NCI-H2081 (cell line): ENCODE measurements at places on chromosomes 5 and 9.
A peak's percentile ranks its signal among the peaks of the same experiment; 100 is the strongest.

DNA sequence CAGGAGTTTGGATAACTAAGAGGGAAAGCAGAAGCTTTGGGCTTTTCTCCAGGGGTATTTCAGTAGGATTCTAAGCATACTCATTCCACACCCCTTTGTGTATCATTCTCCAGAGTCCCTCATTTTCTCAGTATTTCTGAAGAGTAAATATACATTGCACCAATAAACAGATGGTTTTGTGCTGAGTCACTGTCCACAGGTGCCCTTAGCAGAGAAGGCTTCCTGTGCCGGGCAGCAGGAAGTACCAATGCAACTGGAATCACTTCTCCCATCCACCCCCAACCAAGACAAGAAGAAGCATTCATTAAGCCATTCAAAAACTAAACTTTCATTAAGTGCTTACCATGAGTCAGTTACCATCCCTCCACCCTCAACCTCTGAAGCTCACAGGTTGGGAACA, 3.6 kb upstream of the CCNJL start:
- peak; percentile 44 for DNase-seq

DNA sequence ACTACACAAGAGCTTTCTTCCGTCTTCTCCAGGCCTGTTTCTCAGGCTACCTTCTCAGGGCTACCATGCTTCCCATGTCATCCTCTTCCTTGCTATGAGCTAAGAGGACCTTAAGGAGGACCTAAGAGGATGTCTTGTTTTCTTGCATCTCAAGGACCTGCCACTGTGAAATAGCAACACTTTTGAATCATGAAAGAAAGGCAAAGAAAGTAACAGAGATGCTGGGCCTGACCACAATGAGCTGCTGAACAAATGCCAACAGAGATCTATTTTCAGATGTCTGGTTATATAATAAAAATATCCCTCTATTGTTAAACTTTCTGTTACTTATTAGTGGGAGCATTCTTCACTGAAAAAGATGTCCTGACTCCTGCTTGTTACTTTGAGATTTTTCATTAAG, 36.7 kb upstream of the ANXA1 start:
- DNase-seq: no peak

DNA sequence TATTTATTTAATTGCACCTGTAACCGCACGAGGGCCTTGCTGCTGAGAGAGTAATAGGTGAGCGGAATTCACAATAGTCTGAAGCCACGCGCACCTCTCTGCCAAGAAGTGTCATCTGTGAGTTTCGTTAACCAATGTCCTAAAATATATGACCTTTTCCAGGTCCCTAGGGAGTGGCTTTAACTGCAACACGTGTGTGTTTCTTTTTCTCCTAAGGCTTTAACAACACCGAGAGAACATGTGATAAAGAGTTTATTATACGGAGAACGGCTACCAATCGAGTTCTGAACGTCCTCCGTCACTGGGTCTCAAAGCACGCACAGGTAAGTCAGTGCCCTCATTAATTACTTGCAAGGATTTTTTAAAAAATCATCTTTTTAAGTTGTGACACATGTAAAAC, 53.2 kb upstream of the CKMT2 start:
- DNase-seq: no peak

GRCh38 chr5:88688156-88688983, 194.6 kb downstream of the MEF2C start:
- no peak for DNase-seq

- no peak for DNase-seq
Measured at GRCh38 chr5:137792303-137792702, 38.1 kb upstream of the HNRNPA0 start.

DNA sequence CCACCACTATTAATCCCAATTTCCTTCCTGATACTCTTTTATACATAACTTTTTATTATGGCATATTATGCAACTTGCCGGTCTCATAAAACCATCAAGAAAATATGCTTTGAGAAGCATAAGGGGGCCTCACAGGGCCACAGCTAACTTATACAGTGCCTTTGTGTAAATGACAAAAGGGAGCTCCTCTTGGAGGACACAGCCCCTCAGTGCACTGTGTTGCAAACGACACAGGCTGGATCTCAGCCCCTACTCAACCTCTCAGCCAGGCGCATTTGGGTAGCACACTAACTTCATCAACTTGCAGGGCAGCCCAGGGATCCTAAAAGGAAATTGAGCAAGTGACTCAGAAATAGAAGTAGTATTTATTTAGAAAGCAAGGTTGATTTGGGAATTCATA, 35.4 kb downstream of the RIGI start:
- DNase-seq: no peak

DNA sequence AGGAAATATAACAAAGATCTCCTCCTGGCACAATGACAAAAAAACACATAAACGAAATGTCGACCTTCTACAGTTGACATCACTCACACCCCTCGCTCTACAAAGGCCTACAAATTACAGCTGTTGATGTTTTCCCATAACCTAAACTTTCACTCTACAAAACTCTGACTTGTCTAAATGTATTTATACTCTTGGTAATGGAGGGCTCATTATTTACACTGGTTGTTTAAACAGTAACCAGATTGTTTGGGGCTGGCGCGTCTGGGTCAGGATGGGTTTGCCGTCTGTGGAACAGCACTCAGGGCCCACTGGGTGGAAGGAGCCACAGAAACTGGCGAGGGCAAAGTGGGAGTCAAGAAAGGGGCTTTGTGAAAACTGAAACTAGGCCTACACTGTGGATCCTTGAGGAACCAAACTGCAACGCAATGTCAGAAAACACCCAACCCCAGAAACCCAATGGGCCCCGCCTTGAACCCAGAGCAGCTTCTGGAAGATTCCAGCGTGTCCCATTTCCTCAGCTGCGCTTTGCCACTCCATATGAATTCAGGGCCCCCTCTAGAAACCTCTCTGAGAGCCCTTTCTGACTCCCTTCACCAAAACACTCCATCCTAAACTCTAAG, 136.7 kb downstream of the ROR2 start:
- DNase-seq: no peak

DNA sequence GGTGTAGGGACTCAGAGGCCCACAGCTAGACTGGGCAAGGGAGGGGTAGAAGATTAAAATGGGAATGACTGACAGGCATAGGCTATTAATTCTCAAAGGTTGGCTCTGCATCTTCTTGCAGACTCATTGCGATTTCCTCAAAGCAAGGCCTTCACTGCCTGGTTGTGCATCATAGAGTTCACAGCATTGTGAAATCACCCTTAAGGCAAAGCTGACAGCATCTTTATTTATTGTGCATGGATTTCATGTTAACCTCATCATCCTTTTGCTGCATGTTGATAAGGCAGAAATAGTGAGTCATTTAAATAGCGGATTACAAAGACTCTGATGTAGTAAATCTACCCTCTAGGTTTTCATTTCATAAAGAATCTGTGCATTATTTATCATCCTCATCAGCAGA, 13.6 kb upstream of the PALM2AKAP2 start:
- DNase-seq: no peak

DNA sequence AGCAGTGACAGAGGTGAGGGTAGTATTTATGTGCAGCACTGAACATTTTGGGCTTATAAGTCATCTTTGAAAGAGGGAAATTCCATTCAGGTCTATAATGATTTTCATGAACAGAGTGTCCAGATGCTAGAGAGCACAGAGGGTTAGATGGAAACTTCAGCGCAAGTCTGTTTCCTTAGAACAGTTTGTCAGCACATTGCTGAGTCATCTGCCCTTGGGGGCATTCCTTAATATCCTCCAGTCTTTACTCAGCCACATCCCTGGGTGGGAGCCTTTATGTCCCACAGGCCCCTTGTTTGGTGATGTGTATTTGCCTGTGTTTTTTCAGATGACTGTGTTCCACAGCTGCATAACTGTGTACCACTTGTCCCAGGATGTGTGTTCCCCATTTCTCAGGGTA, 138.5 kb upstream of the S1PR3 start:
- no peak for DNase-seq

DNA sequence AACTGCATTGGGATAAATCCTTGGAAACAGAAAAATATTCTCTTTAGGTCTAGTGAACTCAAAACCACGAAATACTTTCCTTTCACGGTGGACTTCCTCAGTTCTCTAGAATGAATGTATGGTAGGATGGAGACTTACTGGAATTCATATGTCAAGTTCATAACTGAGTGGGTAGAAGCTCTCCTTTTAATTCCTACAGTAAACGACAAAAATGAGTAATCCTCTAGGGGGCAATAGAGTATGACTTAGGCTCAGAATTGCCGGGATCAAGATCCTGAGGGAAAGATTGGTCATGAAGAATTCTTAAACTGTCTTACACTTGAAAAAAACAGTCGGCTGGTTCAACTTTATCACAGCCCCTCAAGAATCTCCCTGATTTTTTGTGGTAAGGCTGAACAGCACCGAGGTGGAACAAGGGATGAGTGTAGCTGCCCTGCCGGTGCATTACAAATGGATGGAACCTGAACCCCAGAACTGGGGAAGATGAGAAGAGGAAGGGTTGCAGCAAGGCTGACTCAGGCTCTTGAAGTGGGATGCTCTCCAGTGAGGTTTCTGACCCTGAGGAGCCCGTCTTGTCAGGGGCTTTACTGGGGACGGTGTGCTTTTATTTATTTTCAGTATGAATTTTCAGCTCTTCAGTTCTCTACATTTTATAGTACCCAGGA, 14.0 kb upstream of the LOX start:
- DNase-seq: no peak

DNA sequence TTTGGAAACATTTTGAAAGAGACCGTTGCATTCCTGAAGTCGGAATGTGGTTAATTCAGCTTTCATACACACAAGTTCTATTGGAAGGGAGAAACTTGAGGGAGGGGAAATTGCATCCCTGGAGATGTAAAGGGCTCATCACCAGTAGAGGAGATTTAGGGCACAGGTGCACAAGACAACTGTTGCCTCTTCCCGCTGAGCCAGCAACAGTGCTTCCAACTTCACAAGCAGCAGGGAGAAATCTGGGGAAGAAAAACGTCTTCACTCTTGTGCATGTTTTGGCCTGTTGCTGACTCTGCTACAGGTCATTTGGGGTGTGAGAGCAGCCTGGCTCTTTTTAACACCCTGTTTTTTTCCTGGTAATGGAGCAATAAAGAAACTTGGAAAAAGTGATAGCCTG, 277.9 kb downstream of the GAS1 start:
- no peak for DNase-seq

DNA sequence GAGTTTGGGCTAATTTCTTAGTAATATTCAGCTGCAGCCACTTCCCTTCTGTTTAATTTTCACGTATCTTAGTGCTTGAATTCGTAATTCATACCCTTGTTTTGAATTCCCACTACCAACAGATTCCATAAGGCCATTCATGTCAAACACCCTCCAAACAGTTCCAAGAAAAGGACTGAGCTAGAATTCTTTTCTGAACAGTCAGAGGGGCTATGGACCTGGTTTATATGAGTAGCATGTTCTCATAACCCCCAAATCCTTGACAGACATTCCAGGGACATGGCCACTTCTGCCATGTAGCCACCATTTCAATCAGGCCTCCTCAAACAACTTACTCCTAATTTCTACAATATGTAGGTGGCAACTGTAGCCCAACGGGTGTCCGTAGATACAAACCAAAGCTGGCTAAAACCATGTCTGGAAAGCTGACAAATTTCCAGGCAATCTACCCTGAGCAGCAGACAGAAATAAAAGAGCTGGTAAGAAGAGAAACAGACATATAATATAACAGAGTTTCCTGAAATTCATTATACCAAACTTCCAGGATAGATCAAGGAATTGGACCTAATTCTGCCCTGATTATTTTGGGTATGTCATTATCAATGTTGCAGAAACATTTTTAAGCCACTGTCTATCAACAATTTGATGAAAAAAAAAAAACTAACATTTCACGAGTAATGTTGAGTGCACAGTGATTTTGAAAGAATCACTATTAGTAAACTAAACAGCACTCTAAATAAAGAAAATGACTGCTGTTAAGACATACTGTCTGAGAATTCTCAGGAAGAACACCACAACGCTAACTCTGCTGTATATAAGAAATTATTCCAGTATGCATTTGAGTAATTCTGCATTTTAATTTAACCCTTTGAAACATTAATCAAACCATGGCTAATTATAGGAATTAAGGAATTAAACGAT, 40.7 kb downstream of the EBF1 start:
- no peak for DNase-seq

DNA sequence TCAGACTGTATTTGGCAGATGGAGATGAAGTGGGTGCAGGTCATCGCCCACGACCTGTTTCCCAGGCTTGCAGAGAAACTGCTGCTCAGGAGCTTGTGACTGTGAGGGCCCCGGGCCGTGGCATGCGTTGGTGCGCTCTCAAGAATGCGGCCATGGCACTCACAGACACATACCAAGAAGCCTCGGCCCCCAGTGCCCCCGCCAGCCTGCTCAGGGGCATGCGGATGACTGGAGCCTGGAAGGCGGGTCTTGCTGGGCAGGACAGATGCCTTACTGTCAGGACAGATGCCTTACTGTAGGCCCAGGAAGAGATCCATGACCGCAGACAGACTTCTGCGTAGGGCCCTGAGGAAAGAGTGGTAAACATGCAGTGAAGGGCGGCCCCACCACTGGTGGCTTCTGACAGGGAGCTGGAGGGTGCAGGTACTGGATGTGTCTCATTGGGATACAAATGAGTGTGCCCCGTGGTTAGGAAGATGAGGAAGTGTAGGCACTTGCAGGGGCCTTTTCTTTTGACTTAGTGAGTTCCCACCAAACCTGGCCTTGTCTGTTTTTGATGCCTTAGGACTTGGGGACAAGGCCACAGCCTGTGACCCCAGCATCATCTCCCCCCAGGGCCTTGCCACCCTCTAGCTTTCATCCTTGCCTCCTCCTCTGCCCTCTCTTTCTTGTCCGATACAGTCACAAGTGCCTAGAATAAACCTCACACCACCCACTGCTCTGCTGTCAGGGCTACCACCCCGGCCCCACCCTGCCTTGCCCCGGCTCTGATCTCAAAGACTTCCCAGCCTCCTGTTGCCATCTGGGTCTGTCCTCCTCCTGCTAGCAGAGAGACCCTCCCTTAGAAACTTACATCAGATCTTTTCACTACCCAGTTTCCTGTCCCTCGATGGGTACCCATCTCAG, 68.8 kb upstream of the ABL1 start:
- DNase-seq: no peak

DNA sequence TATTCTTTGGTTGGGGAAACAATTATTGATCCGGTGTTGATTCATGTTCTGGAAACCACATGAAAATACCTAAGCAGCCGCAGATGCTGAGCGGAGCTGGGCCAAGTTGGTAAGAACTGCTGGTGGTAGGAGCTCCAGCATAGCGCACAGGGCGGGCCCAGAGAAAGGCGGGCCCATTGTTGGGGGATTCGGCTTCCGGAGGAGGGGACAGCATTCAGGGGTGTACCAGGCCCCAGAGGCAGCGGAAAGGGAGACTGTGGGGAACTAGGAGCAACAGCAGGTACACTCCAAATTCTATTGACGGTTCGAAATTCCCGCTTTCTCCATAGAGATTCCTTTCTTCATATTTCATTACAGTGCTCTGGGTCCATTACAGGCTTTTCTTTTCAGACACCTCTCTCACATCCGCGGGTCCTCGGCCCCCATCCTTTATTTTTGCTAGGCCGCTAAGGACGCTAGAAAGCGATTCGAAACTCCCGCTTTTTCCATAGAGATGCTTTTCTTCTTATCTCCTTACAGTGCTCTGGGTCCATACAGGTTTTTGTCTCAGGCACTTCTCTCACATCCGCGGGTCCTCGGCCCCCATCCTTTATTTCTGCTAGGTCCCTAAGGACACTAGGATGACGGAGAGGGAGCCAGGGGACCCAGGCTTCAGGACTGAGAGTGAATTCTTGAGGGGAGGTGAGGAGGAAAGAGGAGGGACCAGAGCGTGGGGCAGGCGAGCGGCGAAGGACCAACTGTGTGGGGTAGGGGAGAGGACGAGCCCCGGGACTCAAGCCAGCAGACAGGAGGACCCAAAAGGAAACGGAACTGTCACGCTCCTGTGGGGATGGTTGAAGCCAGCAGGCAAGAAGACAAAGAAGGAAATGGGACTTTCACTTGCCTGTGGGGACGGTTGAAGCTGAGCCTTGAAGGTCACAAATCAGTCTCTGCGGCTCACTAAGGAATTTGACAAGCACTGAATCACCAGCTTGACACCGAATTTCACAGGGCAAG, at the start of gene CCDC152:
TSS of gene CCDC152 (plus strand) at position 213 of the 996 bp plus-strand sequence. CDS start 2,304 bp downstream, outside the sequence.
- DNase-seq: peak; percentile 56
